Globus pallidus (tissue), 1 donor: ENCODE measurements at places on chromosomes 3 and 15.

DNA sequence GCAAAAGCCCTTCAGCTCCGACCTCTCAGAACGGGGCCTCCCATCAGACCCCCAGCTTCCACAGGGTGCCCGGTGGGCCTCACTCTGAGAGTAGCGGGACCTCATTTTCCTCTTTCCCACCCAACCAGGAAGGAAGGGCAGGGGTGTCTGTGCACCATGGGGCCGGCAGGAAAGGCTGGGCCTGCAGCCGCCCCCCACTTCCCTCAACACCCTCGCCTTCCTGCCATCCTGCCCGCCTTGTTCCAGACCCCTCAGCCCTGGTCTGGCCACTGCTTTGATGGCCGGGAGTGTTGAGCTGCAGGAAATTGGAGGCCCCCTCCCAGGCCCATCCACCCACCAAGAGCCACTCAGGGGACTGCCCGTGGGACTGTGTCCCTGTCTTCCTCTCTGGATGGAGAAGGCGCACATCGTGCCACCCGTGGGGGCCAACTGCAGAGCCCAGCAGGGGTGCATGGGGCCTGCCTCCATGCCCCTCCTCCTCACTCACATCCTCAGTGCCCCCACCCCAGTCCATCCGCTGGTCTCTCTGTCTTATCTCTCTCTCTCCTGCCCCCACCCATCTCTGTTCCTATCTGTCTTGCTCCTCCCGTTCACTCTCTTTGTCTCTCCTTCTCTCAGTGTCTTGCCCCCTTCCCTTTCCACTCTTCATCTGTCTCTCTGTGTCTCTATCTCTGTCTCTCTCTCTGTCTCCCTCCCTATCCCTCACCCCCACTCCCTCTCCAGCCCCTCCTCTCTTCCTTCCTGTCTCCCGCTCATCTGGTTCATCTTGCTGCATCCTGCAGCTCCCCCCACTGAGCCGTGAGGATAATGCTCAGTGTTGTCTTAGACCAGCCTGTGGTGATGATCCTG lies 1.8 kb upstream of the PLXND1 start:
- DNase-seq: peak; percentile 64

GRCh38 chr3:110925798-110926197 lies 145.8 kb upstream of the NECTIN3 start:
- no peak for DNase-seq

DNA sequence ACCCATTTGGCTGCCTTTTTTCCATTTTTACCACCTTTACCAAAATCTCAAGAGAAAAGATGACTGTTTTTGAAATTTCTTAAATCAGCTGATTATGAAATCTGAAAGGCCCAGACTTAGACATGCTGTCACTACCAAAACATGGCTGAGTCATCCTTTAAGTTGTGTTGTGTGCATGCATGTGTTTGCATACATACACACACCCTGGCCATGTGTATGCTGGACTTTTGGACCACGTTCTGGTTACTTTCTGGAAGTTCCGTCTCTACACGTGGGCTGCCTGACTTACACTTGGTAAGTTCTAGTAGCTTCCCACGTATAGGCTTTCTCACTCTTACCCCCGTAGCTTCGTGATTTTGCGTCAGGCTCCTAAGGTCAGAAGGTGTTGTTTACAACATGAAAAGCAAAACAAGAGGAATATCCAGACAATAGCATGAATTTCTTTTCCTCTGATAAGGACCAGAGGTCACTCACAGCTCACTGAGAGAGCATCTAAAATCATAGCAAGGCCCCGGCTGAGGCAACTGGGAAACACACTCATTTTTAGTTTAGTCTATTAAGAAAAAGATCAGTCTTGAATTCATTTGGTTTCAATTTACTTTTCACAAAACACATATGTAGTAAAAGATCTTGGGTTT lies 62.4 kb downstream of the COL8A1 start:
- DNase-seq: no peak

DNA sequence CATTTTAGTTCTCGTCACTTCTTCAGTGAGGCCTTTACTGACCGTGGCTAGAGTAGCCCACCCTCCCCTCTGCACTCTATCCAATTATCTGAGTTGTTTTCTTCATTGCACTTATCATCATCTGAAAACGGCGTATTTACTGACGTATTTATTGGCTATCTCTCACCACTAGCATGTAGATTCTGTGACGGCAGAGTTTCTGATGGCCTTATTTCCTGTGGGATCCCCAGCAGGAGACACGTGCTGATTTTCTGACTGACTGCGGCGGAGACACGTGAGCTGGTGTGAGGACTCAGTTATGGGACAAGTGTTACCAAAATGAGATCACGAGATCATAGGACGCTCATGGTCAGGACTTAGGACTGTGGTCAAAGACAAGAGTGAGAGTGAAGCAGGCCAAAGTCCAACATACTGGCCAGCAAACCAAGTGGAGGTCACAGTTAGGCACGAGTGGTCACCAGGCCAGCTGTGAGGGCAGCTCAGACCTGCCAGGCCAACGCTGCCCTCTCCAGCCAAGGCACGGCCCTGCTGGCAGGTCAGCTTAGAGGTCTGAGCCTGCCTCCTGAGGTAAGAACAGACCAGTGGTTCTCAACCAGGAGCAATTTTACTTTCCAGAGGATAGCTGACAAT lies 50.6 kb upstream of the BNIP2 start:
- DNase-seq: no peak

- DNase-seq: no peak
Observed at GRCh38 chr15:38613085-38613484, 48.5 kb upstream of the RASGRP1 start.

DNA sequence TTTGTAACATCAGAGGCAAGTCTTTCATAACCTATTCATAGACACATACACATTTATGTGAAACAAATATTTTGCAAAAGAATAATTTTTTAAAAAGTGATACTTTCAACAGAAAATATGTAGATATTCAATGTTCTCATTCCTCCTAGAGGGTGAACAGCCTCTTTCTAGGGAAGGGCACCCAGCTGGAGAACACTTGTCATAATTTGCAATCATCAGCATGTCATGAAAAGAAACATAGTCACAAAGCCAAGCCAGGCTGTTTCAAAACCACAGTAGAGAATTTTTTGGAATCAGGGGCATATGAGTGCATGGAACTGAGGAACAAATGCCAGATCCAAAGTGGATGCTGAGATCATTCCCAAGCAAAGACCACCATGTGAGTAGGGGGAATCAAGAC lies 406.9 kb upstream of the ADAMTS9 start:
- no peak for DNase-seq

- DNase-seq: no peak
Observed at GRCh38 chr15:82072926-82073537, 27.2 kb upstream of the MEX3B start.

GRCh38 chr3:72891053-72891855 lies 3.4 kb downstream of the GXYLT2 start:
- DNase-seq: peak; percentile 65

- DNase-seq: no peak
Observed at GRCh38 chr15:92189166-92189565, 204.5 kb upstream of the ST8SIA2 start.

DNA sequence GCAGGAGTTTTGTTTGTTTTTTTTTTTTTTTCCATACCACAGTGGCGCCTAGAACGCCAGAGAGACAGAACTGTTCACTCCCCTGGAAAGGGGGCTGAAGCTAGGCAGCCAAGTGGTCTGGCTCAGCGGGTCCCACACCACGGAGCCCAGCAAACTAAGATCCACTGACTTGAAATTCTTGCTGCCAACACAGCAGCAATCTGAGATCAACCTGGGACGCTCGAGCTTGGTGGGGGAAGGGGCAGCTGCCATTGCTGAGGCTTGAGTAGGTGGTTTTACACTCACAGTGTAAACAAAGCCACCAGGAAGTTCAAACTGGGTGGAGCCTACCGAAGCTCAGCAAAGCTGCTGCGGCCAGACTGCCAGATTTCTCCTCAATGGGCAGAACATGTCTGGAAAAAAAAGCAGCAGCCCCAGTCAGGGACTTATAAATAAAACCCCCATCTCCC lies 29.8 kb downstream of the SPICE1 start:
- no peak for DNase-seq

GRCh38 chr3:5095886-5096285 lies 26.2 kb upstream of the ARL8B start:
- DNase-seq: peak; percentile 11

- DNase-seq: no peak
Observed at GRCh38 chr15:71115567-71116351, 488 bp downstream of the THSD4 start.

GRCh38 chr3:9450991-9451390 lies 53.6 kb downstream of the SETD5 start:
- no peak for DNase-seq

- DNase-seq: no peak
Observed at GRCh38 chr15:33656168-33656567, 312.1 kb upstream of the CHRM5 start.

DNA sequence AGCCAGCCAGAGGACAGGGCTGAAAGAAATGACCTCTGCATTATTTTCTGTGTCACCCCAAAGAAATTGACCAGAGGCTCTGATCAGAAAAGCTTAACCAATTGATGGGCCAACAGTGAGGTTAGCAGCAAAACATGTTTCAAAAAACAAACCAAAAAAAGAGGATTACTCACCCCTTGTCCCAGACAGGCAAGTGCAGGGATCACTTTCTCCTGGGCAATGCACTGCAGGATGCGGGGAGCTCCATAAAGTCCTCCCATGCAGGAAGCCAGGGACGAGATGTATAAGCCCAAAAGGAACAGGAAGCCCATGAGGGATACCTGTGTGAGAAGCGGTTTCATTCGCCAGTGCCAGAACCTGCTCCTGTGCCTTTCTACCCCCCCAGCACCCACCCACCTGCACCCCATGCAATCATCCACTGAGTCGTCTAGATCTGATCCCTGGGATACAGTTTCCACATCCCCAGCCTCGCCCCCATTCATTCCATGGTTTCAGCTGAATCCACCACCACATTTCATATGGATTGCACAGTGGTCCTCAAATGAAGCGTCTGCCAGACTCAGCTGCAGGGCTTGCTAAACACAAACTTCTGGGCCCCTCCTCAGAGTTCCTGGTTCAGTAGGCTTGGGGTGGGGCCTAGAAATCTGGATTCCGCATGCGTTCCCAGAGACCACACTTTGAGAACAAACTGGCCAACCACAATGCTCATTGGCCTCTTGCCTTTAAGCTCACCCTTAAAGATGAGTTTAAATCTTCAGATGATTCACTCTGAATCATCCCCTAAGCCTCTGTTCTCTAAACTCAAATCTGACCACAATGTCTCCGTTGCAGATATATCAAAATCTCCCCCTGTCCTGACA lies 54.4 kb upstream of the HEG1 start:
- DNase-seq: no peak

DNA sequence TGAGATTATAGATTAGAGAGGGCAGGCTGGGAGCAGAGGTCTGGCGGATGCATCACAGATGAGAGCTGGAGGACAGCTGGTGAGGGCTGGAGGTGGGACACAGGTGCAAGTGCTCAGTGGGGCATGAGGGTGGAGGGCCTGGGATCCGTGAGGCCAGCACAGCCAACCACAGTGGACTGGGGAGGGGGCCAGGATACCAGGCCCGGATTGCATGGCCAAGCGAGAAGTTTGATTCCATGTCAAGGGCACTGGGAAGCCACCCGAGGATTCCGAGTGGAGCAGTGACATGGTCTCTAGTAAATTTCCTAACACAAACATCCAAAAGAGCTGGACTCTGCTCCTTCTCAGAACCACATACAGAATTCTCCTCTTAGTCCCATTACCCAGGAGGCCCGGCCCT lies 44.0 kb upstream of the SLC41A3 start:
- no peak for DNase-seq
